ENCODE measurements at places on chromosomes 12 and 14.
A peak's percentile ranks its signal among the peaks of the same experiment; 100 is the strongest.

GRCh38 chr14:95208598-95208997, 51.3 kb upstream of the DICER1 start:
- no peak for DNase-seq

GRCh38 chr14:70354204-70354603, 5.3 kb downstream of the COX16 start:
- DNase-seq: no peak

- DNase-seq: no peak
Measured at GRCh38 chr14:38243696-38244240, 12.1 kb downstream of the CLEC14A start.

DNA sequence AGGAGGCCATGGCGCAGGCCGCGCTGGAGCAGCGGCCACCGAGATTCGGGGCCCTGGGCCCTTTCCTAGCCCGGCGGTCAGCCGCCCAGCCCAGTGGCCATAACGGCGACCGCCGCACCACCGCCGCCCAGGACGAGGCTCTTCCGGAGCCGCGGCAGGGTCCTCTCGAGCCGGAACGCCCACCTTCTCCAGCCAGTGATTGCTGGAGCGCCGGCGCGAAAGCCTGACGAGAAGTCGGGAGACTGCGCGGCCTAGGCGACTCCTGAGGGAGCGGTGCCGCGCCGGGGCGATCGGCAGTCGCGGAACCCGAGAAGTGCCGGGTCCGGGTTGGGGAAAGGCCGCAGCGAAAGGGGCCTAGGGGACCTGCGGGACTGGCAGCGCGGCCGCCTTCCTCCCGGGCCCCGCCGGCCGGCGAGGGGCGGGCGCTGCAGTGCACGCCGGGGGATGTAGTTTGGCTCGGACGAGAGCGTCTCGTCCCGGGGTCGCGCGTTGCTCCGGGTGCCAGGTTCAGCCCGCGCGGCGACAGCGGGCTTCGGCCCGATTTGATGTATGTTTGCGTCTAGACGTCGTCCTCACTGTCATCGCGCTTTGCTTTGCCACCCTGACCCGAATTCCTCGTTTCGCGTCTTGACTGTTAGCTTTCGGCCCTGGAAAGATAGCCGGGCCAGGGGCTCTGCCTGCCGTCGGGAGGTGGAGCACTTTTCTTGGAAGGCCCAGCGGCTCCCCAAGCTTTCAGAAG, at the start of gene VTI1B:
Gene VTI1B, minus strand, starts transcription at position 153 of the 739 bp plus-strand sequence. Its CDS starts 143 bp downstream, at position 10.
- DNase-seq: peak; percentile 74

DNA sequence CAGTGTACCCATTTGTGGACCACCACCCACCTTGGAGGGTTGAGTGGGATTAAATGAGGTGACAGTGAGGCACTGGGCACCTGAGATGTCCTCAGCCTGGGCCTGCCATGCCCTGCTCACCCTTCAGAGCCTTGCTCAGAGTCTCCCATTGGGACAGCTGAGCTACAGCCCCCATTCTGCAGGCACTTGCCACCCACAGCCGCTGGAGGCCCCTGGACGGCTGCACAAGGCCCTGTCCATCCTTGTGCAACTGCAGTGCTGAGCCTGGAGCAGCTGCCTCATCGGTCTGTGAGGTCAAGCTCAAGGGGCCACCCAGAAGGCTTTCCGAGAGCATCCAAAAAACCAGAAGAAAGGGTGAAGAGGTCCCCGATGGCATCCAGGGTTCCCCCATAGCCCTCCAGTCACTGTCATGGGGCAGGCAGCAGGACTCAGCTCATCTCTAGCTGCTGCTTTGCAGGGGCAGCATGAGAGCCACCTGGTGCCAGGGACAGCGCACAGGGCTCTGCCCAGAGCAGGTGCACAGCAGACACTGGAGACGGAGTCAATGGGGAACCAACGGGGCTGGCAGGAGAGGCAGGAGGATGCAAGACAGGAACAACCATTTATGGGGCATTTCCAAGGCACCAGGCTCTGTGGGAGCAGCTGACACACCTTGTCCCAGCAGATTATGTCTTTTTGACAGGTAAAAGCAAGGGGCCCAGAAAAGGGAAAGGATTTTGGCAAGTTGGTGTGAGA, 84.6 kb downstream of the ARL6IP4 start:
- DNase-seq: no peak

DNA sequence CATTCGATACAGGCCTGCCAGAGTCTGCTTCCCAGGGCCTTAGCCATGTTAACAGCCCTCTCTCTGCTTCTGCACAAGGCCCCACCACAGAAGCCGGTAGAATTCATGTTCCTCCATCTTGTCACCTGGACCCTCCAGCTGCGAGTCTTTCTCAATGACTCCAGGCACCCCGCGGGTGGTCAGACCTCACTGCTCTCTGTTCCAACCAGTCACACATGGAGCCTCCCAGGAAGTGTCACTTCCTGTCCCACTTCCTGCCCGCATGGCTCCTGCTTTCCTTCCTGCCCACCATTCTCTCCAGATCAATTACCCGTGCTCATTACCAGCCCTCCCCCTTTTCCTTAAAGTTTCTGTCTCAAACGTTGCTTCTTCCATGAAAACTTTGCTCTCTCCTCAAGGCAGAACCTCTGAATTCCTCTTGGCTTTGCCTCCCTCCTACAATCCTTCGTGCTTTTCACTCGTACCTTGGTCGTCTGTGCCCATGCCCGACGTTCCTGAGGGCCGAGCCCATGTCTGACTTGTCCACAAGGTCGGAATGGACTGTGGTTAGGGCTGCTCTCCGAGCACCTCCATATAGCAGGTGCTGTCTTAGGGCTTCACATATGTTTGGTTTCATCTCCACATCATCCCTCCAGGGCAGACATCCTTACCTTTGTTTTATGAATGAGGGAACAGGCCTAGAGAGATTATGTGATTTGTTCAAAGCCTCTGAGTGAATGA, 172.1 kb downstream of the TSPAN9 start:
- no peak for DNase-seq

- DNase-seq: no peak
Measured at GRCh38 chr12:69274861-69275260, 35.5 kb downstream of the CPSF6 start.

GRCh38 chr14:74858022-74858421, 17.9 kb downstream of the PROX2 start:
- no peak for DNase-seq
